ENCODE measurements at places on chromosomes 12 and 14. TPM values are rescaled to one million over a fixed set of nuclear protein-coding genes. Genes with fewer than 3 reads are reported as not detected.

The KRT74 gene
- total RNA-seq, result not detected

The KLRB1 gene
- total RNA-seq, result not detected

The PDE3A gene
- 14.8 TPM for total RNA-seq

The NTS gene
- total RNA-seq, result not detected

The WNT5B gene
- total RNA-seq, result 59.0 TPM

The RNASE3 gene
- total RNA-seq, result not detected

The TC2N gene
- total RNA-seq, result 0.29 TPM

The DCN gene
- total RNA-seq, result 1,107 TPM

The SLC25A47 gene
- total RNA-seq, result not detected

The CDK17 gene
- total RNA-seq, result 68.0 TPM

The ESRRB gene
- under 0.01 TPM for total RNA-seq

The TAS2R7 gene
- total RNA-seq, result not detected

DNA sequence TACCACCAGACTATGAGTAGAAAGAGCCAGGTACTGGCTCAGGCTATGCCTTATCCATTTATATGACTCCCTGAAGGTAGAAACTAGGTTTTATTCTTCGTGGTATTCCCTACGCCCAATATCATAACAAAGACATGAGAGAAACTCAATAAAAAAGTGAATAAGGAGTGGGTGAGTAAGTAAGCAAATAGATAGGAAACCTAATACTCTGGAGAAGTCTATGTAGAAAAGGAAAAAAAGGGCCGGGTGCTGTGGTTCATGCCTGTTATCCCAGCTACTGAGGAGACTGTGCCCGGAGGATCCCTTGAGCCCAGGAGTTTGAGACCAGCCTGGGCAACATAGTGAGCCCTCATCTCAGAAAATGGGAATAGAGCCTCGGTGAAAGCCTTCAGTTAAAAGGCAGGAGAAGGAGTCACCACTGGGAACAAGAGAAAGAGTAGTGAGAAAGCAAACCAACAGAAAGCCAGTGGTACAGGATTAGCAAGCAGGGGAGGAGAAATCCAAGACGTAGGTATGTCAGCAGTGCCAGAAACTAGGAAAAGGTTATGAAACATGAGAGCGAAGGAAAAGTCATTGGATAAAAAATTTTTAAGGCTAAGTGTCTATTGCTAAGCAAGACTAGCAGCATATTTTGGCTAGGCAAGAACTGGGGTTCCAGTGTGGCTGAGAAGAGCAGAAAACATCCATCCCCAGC, 6.0 kb upstream of the OR6J1 start:
- peak; percentile 84 for DNase-seq

- no peak for DNase-seq
Observed at GRCh38 chr12:125453751-125454150, 388.5 kb downstream of the AACS start.

DNA sequence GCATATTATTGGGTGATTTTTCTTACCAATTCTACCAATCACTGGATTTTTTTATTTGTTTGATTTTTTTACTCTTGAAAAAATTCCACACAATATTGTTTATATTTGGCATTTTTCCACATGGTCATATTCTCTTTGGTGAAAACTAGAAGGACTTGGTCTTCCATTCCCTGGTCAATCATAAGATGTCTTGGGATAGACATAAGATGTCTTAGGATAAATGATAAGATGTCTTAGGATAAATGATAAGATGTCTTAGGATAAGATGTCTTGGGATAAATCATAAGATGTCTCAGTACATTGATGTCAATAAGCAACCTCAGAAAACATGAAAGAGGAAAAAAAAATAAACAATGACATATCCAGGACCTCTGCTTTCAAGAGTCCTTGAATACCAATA, 309.1 kb downstream of the LRFN5 start:
- no peak for DNase-seq

GRCh38 chr12:129163861-129164260, 310.6 kb downstream of the GLT1D1 start:
- no peak for DNase-seq

- no peak for DNase-seq
Observed at GRCh38 chr12:93831374-93831773, 154.2 kb downstream of the CRADD start.

DNA sequence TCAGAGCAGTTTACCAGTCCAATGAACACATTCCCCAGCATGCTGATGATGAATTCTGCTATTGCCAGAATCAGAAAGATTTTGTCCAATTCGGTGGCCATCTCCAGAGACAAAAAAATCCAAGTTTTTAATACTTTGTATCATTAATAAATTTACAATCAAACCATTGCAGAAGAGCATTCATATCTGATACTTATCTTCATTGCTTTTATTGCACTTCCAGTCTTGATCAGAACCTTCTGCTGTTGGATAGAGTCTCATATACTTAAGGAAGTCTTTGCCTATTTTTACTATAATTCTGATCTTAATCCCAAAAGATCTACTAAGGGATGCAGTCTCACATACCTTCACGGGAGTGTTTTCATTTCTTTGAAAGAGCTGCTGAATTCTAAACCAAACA, at the start of gene TAS2R42:
TAS2R42 (minus strand) TSS at position 101 of the 400 bp plus-strand sequence; CDS start at position 101, 0 bp downstream.
- no peak for DNase-seq

- no peak for DNase-seq
Observed at GRCh38 chr12:53601296-53601847, 24.8 kb downstream of the ATF7 start.

- DNase-seq, result no peak
Observed at GRCh38 chr14:58118097-58118815, 33.8 kb downstream of the ARMH4 start.

- peak; percentile 5 for DNase-seq
Observed at GRCh38 chr12:59459966-59460660, 135.7 kb upstream of the SLC16A7 start.

GRCh38 chr12:32777159-32777558, 21.5 kb upstream of the YARS2 start:
- no peak for DNase-seq

DNA sequence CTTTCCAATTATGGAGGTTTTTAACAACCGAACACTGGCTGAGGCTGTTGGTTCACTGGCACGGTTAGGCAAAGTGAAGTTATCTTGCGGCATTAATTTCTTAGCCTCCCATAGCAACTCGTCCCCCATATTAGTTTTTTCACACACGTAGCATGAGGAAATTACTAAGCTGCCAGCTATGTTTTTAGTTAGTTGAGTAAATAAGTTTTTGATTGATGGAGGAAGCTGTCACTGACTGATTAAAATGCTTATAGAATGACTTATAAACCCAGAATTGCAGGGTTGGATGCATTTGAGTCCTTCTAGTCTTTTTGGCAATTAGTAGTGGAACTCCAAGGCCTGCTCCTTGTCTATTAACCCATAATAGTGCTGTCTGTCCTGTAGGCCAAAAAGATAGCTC, 97.1 kb downstream of the ALG10 start:
- DNase-seq, result no peak
